Pons (tissue), 1 donor: ENCODE measurements at places on chromosomes 6 and 20.

DNA sequence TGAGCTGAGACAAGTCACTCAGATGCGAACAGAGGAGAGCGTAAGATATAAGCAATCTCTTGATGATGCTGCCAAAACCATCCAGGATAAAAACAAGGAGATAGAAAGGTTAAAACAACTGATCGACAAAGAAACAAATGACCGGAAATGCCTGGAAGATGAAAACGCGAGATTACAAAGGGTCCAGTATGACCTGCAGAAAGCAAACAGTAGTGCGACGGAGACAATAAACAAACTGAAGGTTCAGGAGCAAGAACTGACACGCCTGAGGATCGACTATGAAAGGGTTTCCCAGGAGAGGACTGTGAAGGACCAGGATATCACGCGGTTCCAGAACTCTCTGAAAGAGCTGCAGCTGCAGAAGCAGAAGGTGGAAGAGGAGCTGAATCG lies 9.5 kb upstream of the SNRNP48 start:
- no peak for DNase-seq

GRCh38 chr6:4352731-4353130 lies 217.4 kb upstream of the ECI2 start:
- DNase-seq = no peak

DNA sequence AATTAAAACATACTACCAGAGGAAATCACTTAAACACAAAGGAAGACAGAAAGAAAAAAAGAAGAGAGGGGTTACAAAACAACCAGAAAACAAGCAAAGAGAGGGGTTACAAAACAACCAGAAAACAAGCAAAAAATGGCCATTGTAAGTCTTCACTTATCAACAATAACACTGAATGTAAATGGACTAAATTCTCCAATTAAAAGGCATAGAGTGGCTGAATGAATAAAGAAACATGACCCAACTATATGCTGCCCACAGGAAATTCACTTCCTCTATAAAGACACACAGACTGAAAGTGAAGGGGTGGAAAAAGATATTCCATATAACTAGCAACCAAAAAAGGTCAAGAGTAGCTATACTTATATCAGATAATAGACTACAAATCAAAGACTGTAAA lies 180.0 kb downstream of the WDR27 start:
- no peak for DNase-seq

DNA sequence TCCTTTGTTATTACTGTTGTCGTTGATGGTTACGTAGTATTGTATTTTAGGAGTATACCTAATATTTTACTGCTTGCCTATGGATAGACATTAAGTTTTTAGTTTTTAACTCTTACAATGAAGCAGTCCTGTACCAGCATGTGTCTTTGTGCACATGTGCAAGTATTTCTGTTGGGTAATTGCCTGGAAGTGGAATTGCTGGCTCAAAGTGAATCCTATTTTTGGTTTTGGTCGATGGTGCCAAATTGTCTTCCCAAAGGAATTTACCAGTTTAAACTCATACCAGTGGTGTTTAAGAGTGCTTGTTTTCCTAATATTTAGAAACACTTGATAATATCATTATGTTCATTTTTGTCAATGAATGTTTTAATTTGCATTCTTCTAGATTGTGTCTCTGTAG lies 75.5 kb downstream of the ANKS1A start:
- no peak for DNase-seq

- DNase-seq = no peak
These were observed 16.5 kb downstream of the GFRA4 start for GRCh38 chr20:3646651-3647050.

GRCh38 chr6:34490390-34491090 lies 24.7 kb downstream of the PACSIN1 start:
- DNase-seq = no peak

- no peak for DNase-seq
These were observed 33.0 kb upstream of the NR2E1 start for GRCh38 chr6:108132863-108133262.

DNA sequence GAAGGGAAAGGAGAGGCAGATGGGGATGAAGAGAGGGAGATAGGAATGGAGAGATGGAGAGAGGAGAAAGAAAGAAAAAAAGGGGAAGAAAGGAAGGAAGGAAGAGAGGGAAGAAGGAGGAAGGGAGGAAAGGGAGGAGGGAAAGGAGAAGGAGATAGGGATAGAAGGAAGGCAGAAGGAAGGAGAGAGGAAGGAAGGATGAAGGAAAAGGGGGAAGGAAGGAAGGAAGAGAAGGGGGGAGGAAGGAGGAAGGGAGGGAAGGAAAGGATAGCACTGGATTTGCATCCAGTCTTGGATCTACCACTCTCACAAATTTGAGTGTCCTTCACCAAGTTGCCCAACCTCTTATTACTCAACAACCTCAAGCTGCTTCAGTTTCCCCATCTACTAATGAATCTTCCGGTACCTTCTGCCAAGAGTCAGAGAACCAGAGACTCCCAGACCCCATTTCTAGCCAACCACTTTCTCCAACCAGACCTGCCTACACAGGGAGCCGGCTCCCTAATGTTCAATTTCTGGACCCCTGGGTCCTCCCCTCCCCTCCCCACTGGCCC lies 79.7 kb upstream of the FOXP4 start:
- DNase-seq = no peak

GRCh38 chr6:43682724-43683429 lies 4.7 kb downstream of the MRPS18A start:
- DNase-seq = no peak

DNA sequence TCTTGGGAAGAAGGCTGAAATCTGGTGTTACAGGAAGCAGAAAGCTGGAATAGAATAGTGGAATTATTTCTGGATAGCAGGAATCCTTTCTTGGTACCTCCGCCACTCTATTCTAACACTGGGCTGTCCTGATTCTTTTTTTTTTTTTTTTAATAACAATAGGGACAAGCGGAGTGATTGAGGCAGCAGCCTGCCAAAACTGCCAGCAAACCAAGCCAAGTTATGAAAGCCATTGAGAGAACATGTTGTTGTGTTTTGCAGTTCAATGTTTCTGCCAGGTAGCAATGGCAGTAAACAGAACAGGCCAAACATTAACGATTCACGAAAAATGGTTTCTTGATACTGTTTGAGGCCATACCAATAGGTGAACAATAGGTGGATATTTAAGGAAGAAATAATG lies 47.1 kb downstream of the SLC26A8 start:
- DNase-seq = no peak

DNA sequence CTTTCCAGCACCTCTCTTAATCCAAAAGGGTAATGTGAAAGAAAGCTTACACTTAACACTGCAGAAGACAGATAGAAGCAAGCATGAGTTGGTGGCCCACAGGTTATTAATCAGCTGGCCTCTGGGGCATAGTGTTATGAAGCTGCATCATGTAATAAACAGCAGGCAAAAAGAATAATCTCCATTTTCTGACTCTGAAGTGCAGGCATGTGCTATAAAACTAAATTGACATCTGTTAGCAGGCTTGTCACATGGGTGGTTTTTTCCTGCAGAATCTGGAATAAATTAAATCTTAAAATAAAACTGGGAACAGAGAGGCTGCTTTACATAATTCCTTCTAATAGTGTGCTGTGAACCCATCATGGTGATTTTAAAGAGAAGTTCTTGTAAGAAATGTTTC lies 73.3 kb downstream of the METTL24 start:
- DNase-seq = no peak

DNA sequence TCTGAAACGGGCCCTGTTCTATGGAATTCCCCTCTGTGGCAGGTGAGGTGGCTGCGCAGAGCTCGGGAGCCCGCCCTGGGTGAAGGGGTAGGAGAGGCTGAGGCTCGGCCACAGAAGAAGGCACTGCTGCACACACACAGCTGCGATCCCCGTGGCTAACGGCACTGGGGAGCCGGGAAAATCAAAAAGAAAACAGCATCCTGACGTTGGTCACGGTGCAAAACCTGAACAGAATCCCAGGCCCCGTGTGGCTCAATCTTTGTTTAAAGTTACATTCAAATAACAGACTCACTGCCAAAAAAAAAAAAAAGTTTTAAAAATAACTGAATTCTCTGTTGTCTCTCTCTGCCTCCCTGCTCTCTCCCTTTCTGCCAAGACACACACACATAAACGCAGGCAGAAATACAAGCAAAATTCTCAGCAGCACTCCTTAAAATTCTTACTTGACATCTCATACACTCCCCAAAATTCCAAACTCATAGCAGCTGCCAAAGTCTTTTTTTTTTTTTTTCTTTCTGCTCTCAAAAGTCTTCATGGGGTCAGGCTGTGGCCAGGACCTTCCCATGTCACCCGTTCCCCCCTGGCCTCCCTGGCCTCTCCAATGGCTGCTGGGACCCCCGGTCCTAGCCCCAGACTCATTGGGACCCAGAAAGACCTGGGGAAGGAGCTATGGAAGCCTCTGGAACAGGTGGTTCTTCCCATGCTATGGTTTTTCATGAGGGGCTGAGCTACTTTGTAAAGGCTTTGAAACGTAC lies 248.8 kb downstream of the TTLL2 start:
- DNase-seq = no peak

- DNase-seq = no peak
These were observed 39.2 kb upstream of the CST7 start for GRCh38 chr20:24909861-24910260.

GRCh38 chr20:371755-372542 lies 8.6 kb upstream of the TRIB3 start:
- DNase-seq = no peak

- no peak for DNase-seq
These were observed 19.3 kb downstream of the PROKR2 start for GRCh38 chr20:5297280-5298004.

GRCh38 chr6:100202417-100203194 lies 208.6 kb upstream of the MCHR2 start:
- no peak for DNase-seq

GRCh38 chr6:12608874-12609273 lies 107.7 kb upstream of the PHACTR1 start:
- DNase-seq = no peak

GRCh38 chr6:154092326-154092962 lies 53.4 kb downstream of the OPRM1 start:
- DNase-seq = no peak

DNA sequence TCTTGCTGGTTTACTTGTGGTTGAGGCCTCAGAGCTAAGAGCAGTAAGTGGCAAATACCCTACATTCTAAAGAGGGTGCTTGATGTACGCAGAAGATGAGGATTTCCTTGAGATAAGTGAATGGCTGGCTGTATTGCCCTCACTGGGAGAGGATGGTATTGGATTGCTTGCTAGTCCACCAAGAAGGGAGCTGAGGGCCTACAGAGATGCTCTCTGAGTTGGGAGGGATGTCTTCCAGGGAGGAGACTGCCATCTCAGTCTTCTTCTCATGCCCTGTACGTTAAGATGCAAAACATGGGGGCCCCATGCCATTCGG lies 669.1 kb downstream of the UTRN start:
- no peak for DNase-seq

DNA sequence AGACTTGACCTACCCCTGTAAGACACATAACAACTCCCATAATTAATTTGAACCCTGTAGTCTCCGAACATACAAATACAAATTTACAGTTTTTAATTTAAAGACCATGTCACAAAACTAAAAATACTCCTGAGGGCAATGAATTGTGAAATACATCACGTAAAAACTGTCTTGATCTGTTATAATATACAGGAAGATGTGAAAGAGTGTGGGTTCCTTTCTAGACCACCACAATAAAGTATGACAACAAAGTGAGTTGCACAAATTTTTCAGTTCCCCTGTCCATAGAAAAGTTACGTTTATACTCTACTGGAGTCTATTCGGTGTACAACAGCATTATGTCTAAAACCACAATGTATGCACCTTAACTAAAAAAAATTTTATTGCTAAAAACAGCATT lies 11.0 kb upstream of the BLOC1S5 start:
- no peak for DNase-seq

- DNase-seq = peak; percentile 82
These were observed 622 bp upstream of the KIZ start for GRCh38 chr20:21125072-21125848.

- no peak for DNase-seq
These were observed 114.5 kb downstream of the SYCP2 start for GRCh38 chr20:59818911-59819310.

DNA sequence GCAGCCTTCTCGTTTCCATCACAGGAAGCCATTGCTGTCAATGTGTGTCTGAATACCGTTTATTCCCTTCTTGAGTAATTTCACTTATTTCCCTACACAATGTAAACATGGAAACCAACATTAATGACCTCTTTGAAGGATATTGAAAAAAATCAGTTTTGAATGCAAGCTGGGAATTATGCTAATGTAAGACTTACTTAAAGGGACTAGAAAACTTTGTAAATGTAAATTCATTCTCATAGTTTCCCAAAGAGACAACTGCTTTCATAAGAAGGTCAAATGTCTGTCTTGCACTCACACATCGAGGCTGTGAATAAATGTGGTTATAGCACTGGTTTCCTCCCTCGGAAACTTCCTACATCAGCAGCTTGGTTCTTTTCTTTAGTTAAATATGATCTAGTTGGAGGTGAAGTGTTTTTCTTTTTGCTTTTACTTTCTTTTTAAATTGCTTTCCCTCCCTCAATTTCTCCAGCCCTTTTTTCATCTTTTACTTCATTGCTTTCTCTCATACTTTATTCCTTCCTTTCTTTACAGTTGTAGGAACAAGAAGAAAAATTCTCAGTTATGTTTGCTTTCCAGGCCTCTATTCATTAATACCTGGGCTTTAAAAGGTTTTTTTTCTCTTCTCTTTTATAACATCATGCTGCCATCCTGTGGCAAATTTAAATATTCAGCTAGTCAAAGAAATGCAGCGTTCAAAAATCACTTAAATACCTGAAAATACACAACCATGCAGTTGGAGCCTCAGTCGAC lies 108.3 kb downstream of the TNFAIP3 start:
- DNase-seq = peak; percentile 28

DNA sequence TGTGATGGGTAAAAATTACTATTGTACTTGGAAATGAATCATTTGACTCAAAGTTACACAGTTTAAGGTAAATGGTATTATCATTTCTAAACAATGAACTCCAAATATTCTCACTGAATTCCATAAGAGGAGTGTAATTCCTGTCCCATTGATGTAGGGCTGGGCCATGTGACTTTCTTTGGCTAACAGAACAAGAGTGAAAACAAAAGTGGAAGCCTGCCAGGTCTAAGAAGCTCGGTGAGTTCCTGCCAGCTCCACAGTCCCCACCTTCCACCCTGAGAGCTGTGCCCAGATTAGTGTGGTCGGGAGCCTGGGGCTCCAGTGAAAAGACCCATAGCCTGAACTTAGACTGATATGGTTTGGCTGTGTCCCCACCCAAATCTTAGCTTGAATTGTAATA lies 24.6 kb downstream of the TBXT start:
- DNase-seq = no peak

GRCh38 chr20:42986143-42986773 lies 203.4 kb downstream of the PTPRT start:
- DNase-seq = peak; percentile 61
